ENCODE measurements at places on chromosomes 4 and X.

DNA sequence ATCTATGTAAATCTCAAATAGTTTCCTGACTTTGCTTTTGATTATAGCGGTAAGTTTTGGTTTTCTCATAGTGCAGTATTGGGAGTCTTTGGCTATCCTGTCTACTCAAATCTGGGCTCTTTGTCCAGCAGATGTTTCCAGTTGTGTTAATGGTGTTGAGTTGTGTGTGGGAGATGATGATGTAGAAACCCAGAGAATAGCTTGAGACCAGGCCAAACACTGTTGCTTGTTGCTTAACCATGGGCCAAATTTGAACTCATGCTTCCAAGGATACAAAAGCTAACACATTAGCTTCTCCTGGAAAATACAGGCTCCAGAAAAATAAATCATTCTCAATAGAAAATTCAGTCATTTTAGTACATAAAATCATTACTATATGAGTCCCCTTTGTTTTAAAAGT, 82.6 kb upstream of the GYPA start:
- no peak for DNase-seq

GRCh38 chrX:9765072-9765736, 443 bp downstream of the GPR143 start:
- DNase-seq, result no peak

- DNase-seq, result no peak
Measured at GRCh38 chr4:174717828-174718227, 111.2 kb downstream of the GLRA3 start.

GRCh38 chr4:96649536-96649935, 809.6 kb downstream of the PDHA2 start:
- DNase-seq, result no peak

DNA sequence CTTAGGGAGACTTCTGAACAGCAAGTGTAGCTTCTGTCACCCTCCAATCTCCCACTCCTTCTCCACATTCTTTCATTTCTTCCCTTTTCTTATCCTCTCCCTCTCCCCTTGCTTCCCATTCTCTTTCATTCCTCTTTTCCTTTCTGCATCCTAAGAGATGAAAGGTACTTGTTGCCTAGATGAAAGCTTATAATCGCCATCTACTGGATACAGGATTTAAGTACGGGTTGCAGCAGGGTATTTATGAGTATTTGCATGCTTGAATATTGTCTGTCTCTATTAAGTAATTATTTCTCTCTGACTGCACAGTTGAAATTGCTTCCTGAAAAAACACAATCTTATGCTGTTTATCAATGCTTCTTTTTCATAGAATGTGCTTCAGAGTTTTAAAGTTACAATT, 174.0 kb upstream of the TENT5D start:
- no peak for DNase-seq

- DNase-seq, result no peak
Measured at GRCh38 chr4:14176613-14177012, 549.1 kb upstream of the BOD1L1 start.

DNA sequence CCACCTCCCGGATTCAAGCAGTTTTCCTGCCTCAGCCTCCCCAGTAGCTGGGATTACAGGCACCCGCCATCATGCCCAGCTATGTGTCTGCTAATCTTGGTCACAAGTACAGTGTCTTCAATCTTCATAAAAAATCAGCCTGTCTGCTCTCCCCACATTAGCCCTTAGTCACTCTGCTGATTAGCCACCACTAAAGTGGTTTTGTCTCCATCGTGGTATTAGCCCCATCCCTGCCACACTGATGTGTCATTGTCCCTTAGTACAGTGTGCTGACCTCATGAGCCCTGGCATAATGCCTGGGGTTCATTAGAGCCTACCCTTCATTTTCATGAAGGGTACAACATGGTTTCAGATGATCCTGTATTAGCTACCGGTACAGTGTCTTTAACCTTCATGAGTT, 49.9 kb downstream of the ZNF157 start:
- DNase-seq, result no peak

DNA sequence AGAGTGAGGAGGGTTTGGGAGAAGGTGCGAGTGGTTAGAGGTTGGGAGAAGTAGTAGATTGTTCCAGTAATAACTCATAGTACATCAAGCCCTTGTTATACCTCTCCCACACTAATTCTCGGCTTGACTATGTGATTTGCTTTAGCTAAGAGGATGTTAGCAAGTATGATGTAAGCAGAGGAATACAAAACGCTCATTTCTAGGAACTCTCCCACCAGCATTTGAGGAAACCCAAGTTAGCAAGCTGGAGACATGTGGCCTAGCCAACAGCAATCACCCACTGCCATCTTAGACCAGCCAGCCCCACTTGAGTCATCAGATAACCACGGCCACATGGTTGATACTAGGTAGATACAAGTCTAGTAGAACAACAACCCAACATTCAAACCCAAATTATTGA, 14.2 kb downstream of the FTHL17 start:
- no peak for DNase-seq

GRCh38 chr4:168514249-168514852, 17.5 kb downstream of the PALLD start:
- DNase-seq, result peak; percentile 17

GRCh38 chr4:142696334-142697122, 149.6 kb downstream of the INPP4B start:
- no peak for DNase-seq

DNA sequence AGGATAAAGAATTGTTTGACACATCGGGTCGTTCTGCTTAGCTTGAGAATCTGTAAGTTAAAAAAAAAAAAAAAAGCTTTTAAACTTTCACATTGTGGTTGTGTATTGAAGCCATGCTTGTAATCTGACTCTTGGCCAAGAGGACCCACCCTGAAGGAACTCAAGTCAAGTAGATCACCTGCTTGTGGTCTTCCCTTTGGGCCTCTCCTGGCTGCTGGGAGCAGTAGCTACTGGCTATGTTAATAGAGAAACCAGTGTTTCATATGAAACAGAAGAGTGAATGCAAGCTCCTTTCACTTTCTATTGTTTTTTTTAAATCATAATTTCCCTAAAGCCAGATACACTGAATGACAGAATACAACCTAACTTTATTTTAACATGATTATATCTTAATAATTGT, 402.4 kb upstream of the NDST4 start:
- no peak for DNase-seq

- DNase-seq, result no peak
Measured at GRCh38 chr4:32102896-32103295, 1382.7 kb downstream of the PCDH7 start.

DNA sequence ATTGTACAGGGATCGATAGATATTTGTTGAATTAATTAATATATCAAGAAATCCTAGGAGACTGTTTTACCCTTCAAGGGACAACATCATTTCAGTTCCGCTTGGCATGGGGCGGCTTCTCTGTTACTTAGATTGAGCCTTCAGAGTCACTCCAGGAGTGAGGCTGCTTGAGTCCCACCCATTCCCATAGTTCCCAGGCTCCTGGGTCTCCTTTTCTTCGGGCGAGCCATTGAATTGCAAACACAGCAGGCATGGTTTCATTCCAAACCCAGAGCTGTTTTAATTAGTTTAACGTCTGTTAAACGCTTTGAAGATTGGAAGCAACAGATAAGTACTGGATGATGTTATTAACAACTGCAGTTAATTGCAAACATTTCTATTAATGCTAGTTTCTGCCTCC, 571 bp upstream of the EDA start:
- no peak for DNase-seq

DNA sequence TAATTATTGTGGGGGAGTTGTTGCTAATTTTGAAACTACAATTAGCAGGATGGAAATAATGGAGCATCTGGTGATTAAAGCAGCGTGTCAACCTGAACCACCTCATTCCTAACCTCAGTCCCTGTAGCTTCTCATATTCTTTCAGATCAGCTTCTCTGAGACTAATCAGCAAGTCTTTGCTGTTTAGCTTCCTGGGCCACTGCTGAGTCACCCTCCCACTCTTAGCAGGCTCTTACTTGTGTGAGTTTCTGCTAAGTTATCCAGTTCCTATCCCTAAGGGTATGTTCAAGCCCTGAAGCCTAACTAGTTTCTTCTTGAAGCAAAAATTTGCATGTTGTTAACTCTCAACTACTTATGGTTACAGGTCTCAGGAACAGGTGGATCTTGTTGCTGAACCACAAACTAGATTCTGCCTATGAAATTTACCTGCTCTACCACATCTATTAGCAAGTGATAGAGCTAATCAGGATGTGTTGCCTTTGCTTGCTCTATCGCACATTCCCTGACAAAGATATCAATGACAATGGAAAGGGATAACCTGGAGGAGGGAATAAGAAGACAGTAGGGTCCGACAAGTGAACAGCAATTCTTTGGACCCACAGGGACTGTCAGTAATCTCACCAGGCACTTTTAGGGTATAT, 134.2 kb downstream of the EIF4E start:
- no peak for DNase-seq

DNA sequence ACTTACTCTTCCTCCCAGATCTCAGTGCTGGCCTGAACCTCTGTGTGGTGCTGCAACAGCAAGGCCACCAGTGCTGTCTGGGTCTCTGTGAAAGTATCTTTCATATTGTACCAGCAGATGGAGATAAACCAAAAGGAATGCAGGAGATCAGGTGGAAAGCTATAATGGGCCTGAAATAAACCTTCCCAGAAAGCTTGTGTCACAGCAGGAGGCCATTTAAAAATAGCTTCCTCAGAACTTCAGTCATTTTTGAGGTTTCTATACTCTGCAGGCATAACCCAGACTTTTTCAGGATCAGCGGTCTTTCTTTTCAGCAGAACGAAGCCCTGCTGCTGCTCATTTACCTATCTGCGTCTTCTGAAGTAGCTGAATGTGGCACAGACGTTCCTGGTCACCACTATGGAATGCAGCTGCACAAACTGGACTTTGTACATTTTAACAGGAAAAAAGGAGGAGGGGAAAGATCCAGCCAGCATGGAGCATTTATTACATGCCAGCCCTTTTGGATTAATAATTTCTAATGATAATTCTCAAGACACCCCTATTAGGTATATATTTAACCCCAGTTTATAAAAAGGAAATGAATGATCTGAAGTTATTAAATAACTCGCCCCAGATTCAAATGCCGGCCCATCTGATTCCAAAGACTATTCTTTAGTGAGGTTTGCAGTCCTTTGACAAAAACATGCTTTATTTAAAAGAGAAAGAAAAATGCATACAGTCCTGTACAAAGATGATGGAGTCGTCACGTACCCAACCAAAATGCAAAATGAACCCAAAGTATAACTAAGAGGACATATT, 119.7 kb downstream of the NFKB1 start:
- DNase-seq, result peak; percentile 5

DNA sequence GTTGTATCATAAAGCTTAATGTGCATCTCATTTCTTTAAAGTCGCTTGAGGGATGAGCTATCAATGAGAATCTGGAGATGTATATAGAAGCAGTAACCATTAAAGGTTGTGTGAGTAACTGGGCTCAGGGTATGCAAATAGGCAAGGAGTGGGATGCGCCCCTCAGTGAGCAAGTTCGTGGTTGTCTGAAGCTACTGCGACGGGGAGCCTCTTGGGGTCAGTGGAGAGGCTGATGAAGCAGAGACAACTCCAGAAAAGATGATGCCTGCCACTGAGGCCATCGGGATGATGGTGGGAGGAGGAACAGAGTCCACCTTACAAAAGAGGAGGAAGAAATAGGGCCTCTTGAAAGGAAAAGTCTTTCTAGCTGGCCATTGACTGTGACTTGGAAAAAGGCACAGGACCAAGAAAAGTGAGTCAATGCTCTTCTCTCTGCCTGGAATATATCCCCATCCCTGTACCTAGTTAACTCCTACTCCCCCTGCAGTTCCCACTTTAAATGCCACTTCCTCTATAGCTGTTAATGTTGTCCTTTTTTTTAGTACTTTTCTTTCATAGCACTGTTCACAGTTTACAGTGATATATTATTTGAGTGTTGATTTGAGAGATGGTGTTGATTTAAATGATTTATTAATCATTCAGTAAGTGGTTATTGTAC, 51.4 kb upstream of the LSM6 start:
- no peak for DNase-seq

DNA sequence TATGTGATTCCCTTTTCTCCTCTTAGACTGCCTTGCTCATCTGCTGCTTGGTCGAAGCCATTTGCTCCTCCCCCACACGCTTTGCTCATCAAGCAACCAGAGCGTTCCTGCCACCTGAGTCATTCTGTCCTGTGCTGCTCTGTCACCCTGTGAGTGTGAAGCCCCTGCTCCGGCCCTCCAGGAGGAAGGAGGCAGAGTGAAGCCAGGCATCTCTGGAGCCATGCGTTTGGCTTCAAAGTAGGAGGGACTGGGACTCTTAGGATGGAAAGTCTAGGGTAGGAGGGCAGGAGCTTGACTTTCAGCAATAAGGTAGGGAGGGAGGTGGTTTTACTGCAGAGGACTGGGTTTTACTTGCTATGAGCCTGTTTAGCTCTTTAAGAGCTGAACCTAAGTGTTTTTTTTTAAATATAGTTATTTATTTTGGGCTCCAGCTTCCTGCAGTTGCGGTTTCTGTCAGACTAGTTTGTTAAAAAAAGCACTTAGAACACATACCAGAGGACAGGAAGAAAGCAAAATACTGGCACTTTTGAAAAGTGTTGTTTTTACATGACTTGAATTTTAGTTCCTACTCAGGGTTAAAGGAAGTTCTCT, 63.6 kb downstream of the SPINK2 start:
- DNase-seq, result no peak

GRCh38 chr4:119299260-119299671, 22.7 kb downstream of the FABP2 start:
- no peak for DNase-seq

DNA sequence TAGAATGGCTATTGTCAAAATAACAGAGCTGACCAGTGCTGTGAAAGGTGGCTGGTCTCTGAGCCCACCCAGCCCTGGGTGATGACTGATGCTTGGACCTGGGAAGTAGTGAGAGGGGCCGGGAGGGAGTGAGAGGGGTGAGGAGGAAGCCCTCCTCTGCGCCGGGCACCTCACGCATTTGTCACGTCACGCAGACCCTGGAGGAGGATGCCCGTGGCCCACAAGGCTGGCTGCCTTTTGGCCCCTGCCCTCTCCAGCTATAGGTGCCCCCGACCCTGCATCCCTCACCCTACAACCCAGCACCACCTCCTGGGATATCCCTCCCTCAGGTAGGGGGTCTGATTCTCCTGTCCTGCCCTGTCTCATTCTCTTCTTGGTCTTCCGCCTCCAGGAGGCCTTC, 207.4 kb downstream of the AFAP1 start:
- no peak for DNase-seq

DNA sequence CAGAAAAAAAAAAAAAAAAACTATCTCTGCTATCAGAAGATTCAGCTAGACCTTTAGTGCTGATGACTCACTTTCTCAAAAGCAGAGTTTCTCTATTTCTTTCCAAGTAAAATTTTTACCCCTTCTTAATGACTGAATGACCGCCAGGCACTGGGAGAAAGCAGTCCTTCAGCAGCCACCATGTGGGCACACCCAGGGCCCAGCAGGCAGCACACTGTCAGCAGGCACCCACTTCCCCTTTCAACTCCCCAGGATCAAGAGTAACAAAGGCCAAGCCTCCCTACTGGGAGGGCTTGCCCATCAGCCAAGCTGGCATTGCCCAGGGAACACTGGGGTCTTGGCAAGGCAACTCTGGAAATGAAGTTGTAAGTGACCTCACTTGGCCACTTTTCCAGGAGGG, 201.9 kb upstream of the MAMLD1 start:
- DNase-seq, result no peak

GRCh38 chrX:118632862-118633261, 94.5 kb upstream of the IL13RA1 start:
- DNase-seq, result no peak

- no peak for DNase-seq
Measured at GRCh38 chr4:176323511-176324160, 3.9 kb downstream of the SPCS3 start.

GRCh38 chr4:65546882-65547416, 123.3 kb downstream of the EPHA5 start:
- no peak for DNase-seq

- no peak for DNase-seq
Measured at GRCh38 chrX:67787196-67787595, 243.4 kb downstream of the AR start.

All from NCI-H1436 (cell line).